Caki2 (cell line): ENCODE measurements at places on chromosomes 3 and 15.

DNA sequence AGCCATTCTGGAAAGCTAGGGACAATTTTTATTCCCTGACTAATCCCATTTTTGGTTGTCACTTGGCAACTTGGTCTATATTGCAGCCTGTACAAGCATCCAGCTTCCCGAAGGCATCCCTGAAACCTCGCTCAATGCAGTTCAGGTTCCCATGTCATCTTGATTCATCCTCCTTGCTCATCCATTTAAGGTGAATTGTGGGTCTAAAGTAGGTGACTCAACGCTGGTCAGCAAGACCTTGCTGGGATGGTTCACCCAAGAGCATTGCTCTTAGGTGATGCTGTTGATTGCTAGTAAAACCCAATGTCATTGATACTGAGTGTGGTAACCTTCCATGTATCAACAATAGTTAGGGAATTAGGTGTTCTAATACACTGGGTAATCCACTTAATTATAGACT is 13.1 kb upstream of the RAB8B start:
- DNase-seq: no peak

DNA sequence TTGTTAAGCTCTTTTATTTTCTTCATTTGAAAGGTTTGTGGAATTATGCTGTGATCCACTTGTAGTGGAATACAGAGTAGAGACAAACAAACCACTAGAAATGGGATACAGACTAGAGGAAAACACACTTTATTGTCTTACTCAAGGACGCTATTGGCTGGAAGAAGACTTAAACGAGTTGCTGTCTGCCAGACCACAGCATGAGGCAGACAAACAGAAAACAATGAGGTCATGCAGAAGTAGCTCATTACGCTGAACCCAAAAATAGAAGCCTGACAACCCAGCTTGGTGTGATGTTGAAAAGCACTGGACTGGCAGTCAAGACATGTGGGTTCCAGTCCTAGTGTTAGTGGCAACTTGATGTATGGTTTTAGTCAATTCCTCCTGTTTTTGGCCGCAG is 62.4 kb upstream of the P3H2 start:
- DNase-seq: peak; percentile 86

GRCh38 chr3:31800436-31800835 is 180.6 kb downstream of the OSBPL10 start:
- no peak for DNase-seq

DNA sequence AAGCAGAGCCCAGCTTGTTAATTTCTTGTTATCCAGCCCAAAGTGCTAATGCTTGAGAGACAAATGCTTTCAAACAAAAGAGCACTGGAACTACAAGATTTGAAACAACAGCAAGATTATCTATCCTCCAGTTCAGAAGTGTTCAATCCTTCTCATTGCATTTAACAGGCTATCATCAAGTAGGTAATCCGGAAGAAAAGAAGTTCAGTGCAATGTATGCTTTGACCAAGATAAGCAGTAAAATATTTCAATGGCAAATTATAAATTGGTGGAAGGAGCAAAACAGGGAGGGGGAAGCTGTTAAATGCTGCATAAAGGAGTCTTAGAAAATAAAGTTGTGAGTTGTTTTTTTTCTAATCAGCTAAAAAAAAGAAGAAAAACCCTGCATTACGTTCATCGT is 8.8 kb downstream of the LRIG1 start:
- no peak for DNase-seq

- DNase-seq: no peak
Observed at GRCh38 chr3:42503957-42504333, 1.5 kb downstream of the VIPR1 start.

DNA sequence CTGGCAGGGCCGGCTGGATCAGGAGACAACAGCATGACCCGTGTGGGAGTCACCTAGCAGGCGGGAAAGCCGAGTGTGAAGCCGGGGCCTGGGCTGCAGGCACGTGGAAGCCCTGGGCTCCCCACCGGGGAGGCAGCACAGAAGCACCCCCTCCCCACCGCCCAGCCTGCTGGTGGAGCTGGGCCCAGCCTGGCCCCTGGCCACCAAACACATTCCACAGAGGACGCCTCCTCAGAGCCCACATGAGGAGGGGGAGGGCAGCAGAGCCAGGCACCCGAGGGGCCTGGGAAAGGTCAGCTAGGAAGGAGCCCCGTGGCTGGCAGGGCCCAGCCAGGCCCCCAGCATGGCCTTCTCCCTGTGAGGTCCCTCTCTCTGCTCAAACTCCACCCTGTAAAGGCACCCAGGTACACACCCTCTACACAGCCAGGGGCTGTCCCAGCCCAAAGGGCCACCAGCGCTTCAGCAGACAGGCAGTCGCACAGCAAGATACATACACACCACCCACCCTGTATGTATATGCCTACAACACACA is 4.5 kb downstream of the PLXNB1 start:
- DNase-seq: no peak

DNA sequence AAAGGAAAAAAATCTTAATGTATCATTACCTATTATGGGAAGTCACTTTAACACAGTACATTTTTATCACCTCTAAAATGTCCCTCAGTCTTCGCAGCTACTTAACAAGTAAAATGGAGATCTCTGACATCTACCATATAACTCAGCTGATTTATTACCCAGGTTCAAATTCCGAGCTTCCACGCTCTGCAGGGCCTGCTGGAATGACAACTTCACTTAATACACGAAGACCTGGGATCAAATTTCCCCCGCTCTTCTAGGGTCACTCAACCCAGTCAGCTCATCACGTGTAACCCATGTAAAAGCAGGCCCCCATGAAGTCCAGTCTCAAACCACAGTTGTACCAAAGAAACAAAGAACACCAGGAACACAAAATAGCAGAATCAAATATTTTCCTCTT is 44.2 kb upstream of the ACP3 start:
- DNase-seq: no peak

- DNase-seq: no peak
Observed at GRCh38 chr3:50100956-50101845, 12.5 kb downstream of the RBM5 start.

DNA sequence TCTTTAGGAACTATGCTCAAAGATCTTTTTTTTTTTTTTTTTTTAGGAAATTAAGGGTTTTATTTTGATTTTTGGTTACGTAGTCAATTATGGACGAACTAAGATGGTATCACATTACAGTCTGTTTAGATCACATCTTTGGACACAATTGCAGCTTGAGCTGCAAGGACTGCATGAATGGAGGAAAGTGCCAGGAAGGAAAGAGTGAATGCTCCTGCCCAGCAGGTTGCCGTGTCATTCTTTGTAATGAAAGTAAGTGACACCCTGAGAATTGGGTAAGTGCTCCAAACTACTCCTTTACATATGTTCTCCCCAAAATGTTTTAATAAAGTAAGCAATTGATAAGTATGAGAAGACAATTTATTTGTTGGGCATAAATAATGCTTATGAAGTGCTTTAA is 716.5 kb upstream of the GOLIM4 start:
- DNase-seq: no peak

GRCh38 chr15:39579487-39580116 is 1.3 kb upstream of the THBS1 start:
- DNase-seq: peak; percentile 80

DNA sequence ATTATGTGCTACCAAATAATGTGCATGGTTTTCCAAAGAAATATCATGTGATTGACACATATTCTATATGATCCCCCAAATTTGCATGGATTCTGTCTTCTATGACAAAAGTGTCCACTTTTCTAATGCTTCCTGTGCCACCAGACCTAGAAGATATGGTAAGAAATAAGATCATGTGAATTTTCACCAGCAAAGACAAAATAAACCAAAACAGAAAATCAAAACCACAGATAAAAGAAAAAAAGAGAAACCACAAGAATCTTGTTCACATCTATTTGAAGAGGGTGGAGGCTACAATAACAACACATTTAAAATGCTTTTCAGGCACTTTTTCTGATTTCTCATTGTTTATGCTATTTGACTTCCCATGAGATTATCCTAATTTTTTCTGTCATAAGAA is 303.4 kb downstream of the DIPK2A start:
- no peak for DNase-seq

DNA sequence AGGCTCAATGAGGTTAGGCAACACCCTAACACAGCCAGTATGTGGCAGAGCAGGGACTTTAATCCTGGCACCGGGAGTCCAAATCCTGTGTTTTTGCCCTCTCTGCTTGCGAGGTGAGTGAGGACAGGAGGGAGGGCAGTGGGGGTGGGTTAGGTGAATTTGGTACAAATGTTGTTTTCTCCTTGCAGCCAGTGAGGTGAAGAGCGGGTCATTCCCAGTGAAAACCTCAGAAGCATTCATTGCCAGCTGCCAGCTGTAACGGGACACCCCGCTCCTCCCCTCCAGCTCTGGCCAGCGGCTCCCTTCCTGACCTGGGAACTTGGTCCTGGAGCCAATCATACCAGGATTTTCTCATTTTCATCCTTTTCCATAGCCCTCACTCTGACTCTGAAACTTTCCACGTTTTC is 45.7 kb upstream of the RAB6B start:
- no peak for DNase-seq

- DNase-seq: no peak
Observed at GRCh38 chr3:54198556-54198955, 76.2 kb downstream of the CACNA2D3 start.

GRCh38 chr15:42042602-42043400 is 22.0 kb upstream of the PLA2G4E start:
- no peak for DNase-seq

- no peak for DNase-seq
Observed at GRCh38 chr3:105860641-105861040, 8.2 kb downstream of the CBLB start.

DNA sequence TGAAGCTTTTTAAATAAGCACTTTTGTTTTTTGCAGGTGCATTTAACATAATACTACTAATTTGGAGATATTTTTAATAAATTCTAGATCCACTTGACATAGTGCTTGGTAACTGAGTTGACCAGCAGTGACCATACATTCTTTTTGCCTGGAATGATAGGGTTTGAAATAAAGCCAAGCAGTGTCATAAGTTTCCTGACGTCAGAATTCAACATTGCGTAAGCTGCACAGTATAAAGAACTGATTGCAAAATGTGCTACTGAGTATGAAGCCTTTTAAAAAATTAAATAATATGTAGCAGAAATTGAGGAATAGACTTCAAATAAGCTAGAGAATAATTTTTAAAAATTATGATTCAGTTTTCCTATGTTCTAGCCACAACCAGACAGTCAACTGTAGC is 454.6 kb upstream of the ARPP21 start:
- no peak for DNase-seq

DNA sequence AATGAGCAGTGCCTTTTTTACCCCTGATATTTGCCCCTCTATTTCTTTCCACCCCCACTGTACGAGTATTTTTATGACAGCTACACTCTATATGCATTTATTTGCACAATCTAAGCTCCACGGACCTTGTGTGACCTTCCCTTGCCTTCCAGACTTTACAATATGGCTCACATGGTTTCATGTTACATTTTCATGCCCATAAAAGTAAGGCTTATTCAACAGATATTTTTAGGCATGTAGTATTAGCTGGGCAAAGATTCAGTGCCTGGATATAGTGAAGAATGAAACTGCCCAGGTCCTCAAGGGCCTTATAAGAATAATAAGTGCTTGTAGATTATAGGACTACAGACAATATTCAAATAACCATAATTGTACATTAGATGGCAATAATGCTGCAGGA is 481.9 kb upstream of the CNTN4 start:
- no peak for DNase-seq

GRCh38 chr3:179376474-179376873 is 29.0 kb downstream of the MFN1 start:
- DNase-seq: no peak

GRCh38 chr3:72077473-72078259 is 292.7 kb upstream of the PROK2 start:
- no peak for DNase-seq

DNA sequence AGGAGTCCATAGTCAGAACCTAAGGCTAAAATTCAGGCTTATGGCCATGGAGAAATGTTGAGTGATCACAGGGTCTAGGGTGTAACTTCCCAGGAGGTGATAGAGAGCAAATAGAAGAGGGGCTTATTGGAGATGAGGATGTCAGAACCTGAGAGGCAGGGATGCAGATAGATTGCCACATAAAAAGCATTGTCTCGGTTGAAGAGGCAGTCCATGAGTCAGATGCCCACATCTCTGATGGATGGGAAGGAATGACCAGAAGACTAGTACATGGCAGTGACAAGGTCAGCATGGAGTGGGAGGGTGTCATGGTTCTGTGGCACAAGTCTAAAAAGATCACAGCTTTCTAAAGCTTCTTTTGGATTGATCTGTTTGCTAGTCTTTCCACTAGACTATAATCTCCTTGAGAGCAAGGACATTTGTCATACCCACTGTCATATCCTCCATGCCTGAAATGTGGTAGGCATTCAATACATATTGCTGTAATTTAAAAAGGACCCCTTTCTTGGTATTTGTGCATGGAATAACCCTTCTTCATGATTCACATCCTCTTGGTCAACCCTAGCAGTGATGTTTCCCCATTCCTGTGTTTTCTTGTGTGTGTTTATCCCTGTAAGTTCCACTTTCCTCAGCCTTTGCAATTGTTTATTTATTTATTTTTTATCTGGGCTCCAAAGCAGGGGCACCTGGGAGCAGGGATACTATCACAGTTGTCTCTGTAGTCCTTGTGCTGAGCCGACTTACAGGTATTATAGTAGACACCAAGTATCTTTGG is 613.4 kb upstream of the CFAP20DC start:
- DNase-seq: no peak

GRCh38 chr3:149701977-149702350 is 44.1 kb upstream of the WWTR1 start:
- DNase-seq: no peak

- DNase-seq: no peak
Observed at GRCh38 chr3:73478858-73479257, 145.9 kb downstream of the PDZRN3 start.

- DNase-seq: no peak
Observed at GRCh38 chr3:129161860-129162271, 1.0 kb upstream of the ISY1 start.

DNA sequence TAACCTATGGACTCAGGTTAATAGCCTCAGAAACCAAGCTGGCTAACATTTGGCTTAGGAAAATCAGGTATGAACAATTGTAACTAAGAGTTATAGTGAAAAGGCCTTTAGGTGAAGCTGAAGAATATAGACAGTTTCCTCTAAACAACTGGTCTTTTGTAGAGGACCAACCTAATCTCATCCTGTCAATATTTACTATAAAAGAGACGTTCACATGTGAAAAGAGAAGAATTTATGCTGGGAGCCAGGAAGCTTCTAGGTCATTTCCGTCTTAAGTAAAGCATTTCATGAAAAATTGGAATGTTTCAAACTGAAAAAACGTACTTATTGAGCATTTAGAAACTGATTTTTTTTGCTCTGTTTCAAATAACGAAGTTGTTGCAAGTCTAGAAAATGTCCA is 764.3 kb upstream of the GOLIM4 start:
- no peak for DNase-seq
